ENCODE measurements at places on chromosomes 12 and 14.

DNA sequence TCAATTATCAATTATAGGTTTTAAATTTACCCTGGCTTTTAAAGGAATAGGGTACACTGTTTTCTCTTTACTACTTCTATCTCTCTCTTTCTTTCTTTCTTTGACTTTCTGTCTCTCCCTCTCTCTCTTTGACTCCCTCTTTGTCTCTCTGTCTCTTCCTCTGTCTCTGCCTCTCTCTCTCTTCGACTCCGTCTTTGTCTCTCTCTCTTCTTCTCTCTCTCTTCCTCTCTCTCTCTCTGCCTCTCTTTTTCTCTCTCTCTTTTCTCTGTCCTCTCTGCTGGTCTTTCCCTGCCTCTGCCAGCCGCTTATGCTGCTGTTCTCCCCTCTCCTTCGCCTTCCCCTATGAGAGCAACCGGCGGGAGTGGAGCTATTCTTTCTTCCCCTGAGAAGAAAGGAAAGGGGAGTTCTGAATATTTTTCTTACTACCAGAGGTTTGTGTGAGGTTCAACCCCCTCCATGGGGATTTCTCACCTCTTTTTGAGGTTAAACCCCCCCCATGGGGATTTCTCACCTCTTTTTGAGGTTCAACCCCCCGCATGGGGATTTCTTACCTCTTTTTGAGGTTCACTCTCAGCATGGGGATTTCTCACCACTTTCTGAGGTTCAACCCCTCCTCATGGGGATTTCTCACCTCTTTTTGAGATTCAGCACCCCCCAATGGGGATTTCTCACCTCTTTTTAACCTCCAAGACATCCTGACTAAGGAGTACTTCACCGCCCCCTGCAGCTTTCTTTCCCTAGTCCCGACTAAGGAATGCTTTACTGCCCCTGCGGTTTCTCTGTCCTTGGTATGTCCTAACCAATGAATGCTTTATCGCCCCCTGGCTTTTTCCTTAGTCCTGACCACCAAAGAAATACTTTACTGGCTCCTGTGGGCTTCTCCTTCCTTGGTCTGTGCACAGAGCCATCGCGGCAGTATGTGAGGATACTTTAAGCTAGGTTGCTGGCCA is 27.4 kb upstream of the DDHD1 start:
- DNase-seq = no peak

GRCh38 chr14:26191671-26192070 is 406.2 kb downstream of the NOVA1 start:
- no peak for DNase-seq

DNA sequence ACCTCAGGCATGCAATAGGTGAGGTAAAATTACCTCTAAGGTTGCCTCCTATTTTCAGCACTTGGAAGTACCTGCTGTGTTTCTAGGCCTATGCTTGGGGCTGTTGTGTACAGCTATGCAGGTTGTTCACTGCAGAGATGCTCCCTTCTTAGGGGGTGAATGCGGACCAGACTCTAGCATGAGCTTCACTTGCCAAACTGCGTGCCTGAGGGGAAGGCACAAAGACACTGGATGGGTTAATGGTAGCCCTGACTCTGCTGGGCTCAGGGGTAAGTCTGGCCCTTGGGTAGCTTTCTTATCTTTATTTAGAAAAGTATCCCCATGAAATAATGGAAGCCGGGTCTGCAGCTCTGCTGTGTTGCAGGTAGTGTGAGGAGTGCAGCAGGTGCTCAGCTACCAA is 35.7 kb downstream of the B4GALNT3 start:
- DNase-seq = no peak

- no peak for DNase-seq
These were observed 1.8 kb downstream of the KRR1 start for GRCh38 chr12:75509621-75510020.

DNA sequence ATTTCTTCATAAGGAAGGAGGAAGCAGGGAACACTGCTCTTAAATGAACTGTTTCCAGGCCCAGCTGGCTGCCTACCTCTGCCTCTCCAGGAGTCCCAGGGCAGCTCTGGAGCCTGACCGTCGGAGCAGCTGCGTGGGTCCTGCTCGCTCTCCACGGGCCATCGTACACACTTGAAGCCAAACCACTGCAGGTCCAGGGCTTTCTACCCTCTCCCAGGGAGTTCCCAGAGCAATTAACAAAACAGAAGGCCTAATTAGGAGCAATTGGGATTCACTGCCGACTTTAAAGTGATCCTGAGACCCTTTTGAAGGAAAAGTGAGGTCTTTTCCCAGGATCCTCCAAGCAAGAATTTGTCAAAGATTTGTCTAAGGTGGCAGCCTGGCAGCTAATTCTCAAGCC is 76.9 kb downstream of the OTX2 start:
- no peak for DNase-seq

DNA sequence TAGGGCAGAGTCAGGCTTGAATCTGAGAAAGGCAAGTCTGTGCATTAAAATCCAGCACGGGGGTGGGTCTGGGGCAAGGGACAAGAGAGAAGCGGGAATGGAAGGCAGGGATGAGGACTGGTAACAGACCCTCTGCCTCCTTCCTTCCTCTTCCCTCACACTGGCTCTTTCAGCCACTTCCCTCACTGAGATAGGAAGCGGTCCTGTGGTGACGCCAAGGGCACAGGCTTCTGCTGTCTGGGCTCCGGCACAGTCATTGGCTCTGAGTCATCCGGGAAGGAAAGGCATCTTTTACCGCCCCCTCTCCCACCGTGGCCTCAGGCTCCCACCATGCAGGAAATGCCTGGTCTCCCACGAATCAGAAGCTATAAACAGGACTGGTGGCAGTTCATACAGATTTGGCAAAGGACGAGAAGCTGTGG is 70.2 kb downstream of the ETV6 start:
- DNase-seq = no peak

DNA sequence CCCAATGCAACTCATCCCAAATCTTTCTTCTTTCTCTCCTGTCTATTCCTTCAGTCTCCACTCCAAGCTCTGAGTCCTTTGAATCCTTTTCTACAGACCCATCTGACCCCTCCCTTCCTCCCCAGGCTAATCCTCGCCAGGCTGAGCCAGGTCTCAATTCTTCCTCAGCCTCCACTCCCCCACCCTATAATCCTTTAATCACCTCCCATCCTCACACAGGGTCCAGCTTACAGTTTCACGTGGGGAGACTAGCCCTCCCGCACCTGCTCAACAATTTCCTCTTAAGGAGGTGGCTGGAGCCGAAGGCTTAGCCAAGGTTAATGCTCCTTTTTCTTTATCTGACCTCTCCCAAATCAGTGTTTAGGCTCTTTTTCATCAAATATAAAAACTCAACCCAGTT is 63.8 kb downstream of the MOK start:
- no peak for DNase-seq

- no peak for DNase-seq
These were observed 149.7 kb upstream of the ARHGAP5 start for GRCh38 chr14:31927348-31927832.

- DNase-seq = no peak
These were observed 271.9 kb upstream of the PDE3A start for GRCh38 chr12:20096430-20096829.

- no peak for DNase-seq
These were observed 797.4 kb downstream of the RPS29 start for GRCh38 chr14:48788771-48789170.

DNA sequence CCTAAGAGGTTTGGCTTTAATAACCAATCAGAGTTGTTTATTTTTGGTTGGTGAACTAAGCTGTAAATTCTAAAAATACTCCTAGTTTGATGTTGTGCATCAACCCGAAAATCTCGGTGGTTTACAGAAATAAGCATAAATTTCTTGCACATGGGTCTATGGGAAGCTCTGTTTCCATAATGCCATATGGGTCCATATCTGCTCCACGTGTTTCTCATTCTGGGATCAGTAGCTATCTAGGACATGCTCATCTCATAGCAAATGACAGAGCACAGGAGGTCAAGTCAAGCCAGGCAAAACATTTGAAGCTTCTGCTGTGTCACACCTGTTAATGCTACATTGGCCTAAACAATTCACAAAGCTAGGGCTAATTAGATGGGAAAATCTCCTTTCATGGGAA is 23.1 kb downstream of the NUP37 start:
- no peak for DNase-seq

DNA sequence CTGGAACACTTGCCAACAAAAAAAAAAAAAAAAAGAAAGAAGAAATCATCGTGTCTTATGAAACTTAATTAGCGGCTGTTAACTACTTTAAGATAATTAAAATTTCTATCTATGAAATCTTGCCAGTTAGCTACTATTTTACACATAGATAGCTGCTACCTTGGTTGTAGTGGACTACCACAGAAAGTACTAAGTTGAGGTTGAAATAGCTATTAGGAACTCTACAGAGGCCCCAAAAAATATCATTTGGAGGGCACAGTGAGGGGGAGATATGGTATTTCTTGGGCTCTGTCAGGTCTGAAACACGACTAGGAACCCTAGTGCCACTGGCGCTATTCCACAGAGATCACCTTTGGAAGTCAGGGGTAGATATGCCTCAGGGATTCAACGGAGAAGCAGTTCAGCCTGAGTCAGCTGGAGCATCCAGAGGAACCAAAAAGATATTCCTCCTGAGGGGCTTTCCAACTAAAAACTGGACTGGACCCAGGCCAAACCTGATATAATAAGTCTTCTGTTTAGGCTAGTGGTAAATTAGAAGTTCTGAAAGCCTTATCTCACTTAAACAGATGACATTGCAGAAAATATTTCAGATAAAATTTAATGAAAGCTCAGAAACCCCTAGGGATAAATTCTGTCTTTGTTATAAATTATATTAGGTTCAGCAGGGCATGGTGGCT is 126.1 kb downstream of the EPS8 start:
- DNase-seq = no peak

DNA sequence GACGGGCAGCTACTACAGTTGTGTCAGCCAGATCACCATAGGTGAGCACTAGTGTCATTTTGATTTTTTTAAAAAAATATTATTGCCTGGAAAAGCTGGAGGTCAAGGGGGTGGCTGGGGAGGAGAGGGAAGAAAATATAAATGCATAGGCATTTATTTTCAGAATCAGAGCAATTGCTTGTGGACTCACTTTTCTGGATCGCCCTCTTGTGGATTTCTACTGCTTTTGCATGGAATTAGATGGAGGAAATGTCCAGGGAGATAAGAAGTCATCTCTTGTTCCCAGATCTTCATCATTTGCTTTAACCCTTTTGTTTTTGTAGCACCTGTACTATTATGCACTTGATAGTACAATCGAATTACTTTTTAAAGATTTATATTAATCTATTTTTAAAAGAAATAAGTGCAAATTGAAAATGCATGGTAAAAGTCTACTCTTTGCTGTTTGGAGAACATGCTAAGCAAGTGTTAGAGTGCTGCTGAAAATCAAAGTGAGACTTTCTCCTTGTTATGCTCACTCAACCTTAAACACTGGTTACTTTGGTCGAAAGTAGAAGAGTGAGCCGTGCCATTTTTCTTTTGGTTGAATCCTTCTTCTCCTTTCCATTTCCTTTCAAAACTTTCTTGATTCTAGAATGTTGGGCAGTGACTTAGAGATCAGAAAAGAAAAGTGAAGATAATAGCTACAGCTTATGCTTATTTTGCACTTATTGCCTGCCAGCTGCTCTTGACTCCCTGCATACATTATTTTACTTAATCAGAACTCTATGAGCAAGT is 60.6 kb upstream of the ANO4 start:
- DNase-seq = no peak

GRCh38 chr12:97797473-97797872 is 334.9 kb downstream of the RMST start:
- DNase-seq = no peak

GRCh38 chr12:6899837-6900519 is 4.6 kb upstream of the LRRC23 start:
- DNase-seq = no peak

DNA sequence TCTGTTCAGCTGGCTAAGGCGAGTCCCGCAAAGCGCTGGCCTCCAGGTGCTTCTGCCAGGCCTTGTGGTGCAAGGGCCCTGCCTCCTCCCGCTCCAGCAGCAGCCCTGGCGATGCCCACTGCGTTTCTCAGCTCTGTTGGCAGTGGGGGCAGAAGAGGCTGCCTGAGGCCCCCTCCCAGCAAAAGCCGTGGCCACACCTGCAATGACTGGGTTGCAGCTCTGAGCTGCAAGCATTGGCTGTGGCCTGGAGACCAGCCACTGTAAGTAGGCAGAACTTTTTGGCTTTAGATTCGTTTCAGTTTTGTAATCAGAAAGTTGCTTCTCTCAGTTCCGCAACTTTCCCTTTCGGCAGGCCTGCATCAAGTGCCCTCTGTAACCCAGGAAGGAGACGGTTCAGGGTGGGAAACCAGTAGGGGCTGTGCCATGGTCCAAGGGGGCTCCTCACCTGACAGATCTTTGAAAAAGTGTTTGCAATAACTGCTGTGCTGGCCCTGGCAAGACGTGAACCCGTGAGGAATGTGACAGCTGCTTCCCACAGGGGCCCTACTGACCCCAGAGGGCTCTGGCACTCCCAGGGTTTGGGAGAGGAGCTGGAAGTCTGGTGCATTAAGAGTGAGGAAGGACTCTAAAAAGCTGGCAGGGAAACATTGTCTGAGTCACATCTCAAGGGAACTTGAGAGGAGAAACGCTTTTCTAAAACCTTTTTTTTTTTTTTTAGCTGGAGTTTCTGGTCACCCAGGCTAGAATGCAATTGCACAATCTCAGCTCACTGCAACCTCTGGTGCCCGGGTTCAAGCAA is 54.5 kb upstream of the MAX start:
- no peak for DNase-seq

DNA sequence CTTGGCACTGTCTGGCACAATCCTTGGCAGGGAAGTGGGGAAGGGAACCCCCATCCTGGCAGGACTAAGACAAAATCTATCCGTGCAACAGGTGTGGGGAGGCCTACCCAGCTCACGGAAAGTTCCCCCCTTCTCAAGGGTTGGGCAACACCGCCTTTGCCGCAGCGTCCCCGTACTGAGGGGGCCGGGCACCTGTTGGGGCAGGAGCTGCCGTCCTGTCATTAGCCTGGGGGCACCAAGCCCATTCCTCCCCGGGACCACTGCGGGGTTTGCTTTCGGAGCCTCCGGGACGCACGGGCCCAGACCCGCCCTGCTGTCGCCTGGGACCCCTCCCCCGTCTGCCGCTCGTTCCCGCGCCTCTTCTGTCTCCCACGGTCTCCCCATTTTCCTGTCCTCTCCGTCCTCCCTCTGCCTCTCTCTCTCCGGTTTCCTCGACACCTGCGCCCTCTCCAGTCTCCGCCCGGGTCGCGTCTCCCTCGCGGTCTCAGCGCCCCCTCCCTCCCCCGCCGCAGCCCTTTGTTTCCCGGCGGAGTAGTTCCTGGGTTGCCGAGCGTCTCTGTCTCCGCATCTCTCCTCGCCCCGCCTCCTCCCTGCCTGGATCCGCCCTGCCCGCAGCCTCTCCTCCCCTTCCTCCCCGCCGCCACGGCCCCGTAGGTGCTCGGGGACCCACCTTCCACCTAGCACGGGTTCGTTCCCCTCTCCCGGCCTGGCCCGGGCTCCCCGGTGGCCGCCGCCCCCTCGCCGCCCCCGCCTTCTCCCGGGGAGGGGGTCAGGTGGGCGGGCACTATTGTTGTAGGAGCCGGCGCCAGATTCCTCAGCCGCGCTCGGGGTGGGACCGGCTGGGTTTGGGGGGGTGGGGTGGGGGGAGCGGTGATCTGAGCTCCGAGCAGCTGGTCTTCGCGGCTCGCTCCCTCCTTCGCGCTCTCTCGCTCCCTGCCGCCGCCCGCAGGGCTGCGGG is at the start of gene CACNB3:
CACNB3 (plus strand) TSS at position 624 of the 958 bp plus-strand sequence. CDS start 434 bp downstream, outside the sequence.
- peak; percentile 46 for DNase-seq

- DNase-seq = no peak
These were observed 82.6 kb upstream of the IGF1 start for GRCh38 chr12:102562836-102563425.
